Activated naive CD8-positive, alpha-beta T cell treated with anti-CD3 and anti-CD28 coated beads, Interleukin-2, amount 50 U/mL, for 24 hours (primary cell): ENCODE measurements at places on chromosomes 4 and X.
A peak's percentile ranks its signal among the peaks of the same experiment; 100 is the strongest.

DNA sequence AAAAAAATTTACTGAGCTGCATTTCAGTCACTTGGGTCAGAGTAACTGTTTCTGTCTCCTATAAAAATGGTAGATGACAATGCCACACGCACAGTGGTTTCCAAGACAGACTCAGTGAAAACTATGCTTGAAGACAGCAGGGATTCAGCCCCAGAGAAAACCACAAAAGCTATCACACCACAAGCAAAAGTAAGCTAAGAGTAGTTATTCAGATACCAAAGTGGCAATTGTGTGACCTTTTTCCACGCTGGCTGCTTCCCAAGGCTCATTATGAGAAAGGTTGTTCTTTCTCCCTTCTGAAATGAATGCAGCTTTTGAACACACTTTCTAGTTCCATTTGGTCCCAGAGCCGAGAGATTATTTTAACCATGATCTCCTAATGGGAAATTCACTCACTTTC, 46.4 kb upstream of the GPM6B start:
- no peak for DNase-seq
- H3K27me3 ChIP-seq = peaks cover 5% of the 10 kb centered on the region
- no peak overlapping the region for H3K4me3 ChIP-seq
- no peaks in the 10 kb centered on the region for H3K36me3 ChIP-seq
- H3K27ac ChIP-seq = no peak overlapping the region
- no peaks in the 10 kb centered on the region for H3K4me1 ChIP-seq

DNA sequence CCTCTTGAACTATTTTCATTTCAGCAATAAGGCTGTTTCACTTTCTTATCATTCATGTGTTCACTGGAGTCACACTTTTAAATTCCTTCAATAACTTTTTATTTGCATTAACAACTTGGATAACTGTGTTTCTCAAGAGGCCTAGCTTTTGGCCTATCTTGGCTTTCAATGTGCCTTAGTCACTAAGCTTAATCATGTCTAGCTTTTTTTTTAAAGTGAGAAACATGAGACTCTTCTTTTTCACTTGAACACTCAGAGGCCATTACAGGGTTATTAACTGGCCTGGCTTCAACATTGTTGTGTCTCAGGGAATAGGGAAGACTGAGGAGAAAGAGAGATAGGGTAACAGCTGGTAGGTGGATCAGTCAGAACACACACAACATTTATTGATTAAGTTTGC, 64.0 kb upstream of the VCX2 start:
- no peak for DNase-seq
- no peak overlapping the region for H3K27ac ChIP-seq
- no peaks in the 10 kb centered on the region for H3K36me3 ChIP-seq

DNA sequence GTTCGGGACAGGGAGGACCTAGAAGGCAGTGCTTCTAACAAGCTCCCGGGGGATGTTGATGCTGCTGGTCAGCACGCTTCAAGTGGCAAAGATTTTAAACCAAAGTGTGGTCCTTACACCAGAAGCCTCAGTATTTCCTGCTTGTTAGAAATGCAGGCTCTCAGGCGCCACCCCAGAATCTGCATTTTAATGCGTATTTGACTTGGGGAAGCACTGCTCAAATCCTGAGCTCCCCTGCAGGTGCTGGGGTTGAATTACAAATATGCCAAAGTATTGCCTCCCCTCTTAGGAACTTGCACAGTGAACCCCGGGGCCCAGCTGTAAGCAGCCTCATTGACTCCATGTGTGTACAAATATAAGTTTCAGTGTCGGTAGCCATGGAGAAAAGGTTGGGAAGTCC, 70.8 kb upstream of the RAI2 start:
- no peaks in the 10 kb centered on the region for H3K27me3 ChIP-seq
- H3K4me3 ChIP-seq = no peak overlapping the region
- no peaks in the 10 kb centered on the region for H3K4me1 ChIP-seq
- H3K36me3 ChIP-seq = no peaks in the 10 kb centered on the region

DNA sequence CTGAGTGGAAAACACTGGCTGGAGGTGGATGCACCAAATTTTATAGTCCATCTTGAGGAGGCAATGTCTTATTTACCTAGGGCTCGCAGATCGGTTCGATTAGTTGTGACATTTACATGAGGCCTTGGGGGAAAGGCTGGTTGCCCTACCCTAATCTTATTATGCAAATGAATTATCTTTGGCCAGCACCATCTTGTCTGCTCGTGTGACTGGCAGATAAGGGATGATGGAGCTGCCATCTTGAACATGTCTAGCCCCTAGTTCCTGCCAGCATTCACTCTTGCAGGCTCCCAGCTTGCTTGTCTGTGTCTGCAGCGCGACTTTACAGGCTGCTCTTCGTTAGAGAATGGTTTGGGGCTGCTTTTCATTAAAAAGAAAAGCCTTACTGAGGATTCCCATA, 61.9 kb downstream of the SEC24B start:
- H3K27me3 ChIP-seq = no peaks in the 10 kb centered on the region
- peak overlapping the region; percentile 1 for H3K27ac ChIP-seq
- no peak overlapping the region for H3K4me3 ChIP-seq
- H3K36me3 ChIP-seq = peaks cover 57% of the 10 kb centered on the region
- DNase-seq = no peak

DNA sequence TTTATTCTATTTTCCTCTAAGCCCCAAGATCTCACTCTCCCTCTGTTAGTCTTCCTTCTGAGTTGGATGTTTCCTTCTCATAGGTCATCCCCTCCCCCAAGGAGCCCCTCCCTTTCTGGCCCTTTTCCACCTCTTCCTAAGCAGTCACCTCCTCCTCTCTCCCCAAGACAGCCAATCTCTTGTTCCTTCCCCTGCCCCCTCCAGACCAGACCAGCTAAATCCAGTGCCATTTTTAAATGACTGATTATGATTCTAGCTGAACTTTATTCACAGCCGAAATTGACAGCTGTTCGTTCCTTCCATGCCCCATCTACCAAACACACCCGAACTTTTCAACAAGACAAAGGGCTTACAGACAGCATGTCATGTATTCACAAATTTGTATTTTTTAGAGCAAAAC, 1.9 kb downstream of the SPIN2A start:
- no peak overlapping the region for H3K27ac ChIP-seq
- no peaks in the 10 kb centered on the region for H3K27me3 ChIP-seq
- no peaks in the 10 kb centered on the region for H3K4me1 ChIP-seq
- DNase-seq = no peak

GRCh38 chr4:7068279-7068842, 497 bp upstream of the GRPEL1 start:
- H3K4me1 ChIP-seq = peaks cover 46% of the 10 kb centered on the region
- peak overlapping the region; percentile 94 for H3K4me3 ChIP-seq
- peaks cover 35% of the 10 kb centered on the region for H3K36me3 ChIP-seq
- peaks cover 2% of the 10 kb centered on the region for H3K27me3 ChIP-seq

DNA sequence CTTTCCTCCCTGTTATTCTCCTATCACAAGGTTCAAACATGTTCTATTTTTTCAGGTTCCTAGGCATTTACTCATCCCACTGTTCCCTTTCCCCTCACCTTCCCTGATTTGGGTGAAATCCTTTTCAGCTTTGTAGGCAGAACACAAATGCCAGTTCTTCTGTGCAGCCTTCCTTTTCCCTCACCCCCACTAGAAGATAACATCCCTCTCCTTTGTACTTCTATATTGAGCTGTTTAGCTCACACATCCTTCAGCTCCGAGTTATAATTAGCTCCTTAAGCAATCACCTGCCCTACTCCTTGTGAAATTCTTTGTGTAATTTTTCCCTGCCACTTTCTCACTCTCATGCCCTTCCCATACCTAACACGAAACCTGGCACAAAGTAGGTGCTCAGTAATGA, 240.9 kb downstream of the AR start:
- H3K27ac ChIP-seq = no peak overlapping the region
- H3K4me1 ChIP-seq = peaks cover 2% of the 10 kb centered on the region
- H3K36me3 ChIP-seq = no peaks in the 10 kb centered on the region
- H3K4me3 ChIP-seq = no peak overlapping the region
- no peaks in the 10 kb centered on the region for H3K27me3 ChIP-seq

- H3K4me1 ChIP-seq = peaks cover 22% of the 10 kb centered on the region
- H3K36me3 ChIP-seq = no peaks in the 10 kb centered on the region
- no peak overlapping the region for H3K27ac ChIP-seq
- no peak overlapping the region for H3K4me3 ChIP-seq
Observed at GRCh38 chr4:4919927-4920326, 60.5 kb downstream of the MSX1 start.

DNA sequence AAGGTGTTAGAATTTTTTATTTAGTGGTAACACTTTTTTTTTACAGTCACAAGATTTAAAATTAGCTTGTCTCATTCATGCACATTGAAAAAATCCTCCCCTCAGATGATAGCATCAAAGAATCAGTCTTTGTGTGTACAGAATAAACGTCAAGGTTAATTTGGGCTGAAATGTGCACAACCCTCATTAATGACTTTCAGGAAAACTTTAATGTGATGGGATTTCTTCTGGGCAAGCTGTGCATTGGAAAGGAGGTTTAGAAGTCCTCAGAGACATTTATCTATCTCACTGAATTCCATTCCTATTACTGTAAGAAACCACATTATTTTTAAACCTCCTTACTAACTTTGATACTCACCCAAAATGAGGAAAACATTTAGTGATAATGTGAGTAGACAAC, 88.2 kb upstream of the TECRL start:
- H3K4me3 ChIP-seq = no peak overlapping the region
- H3K4me1 ChIP-seq = no peaks in the 10 kb centered on the region
- no peak for DNase-seq
- H3K36me3 ChIP-seq = no peaks in the 10 kb centered on the region
- H3K27ac ChIP-seq = no peak overlapping the region

DNA sequence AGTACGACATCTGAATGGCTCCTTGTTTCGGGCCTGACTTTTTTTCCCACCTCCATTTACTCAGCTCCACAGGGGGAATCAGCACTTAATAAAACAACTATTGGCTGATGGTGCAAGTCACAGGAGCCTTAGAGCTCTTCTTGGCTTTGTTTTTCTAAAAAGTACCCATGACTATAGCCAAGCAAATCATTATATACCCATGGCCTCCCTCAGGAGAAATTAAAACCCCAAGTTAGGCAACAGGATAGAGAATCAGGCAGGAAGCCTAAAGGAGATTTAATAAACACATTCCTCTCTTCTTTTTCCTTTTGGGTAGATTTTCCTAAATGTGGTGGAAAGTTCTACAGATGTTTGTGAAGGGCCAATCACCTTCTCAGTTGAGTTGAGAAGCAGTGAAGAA, 91.9 kb upstream of the RBPJ start:
- no peaks in the 10 kb centered on the region for H3K27me3 ChIP-seq
- no peak overlapping the region for H3K27ac ChIP-seq
- no peaks in the 10 kb centered on the region for H3K36me3 ChIP-seq
- DNase-seq = no peak
- no peak overlapping the region for H3K4me3 ChIP-seq

DNA sequence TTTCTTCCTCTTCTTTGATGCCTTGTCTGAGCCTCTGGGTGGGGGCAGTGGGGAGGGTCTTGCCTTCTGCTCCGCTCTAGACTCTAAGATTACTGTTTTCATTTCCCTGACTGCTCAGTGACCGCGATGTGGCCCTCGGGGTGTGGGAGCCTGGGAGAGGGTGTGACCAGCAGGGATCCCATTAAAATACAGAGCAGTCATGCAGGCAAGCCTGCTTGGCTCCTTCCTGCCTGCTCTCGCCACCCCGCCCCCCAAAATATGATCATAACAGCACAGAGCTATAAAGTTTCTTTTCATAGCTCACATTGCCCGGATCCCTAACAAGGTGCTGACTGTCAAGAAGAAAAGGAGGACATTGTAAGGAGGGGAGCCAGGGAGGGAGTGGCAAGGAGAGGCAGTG, 332.9 kb downstream of the RAB28 start:
- H3K36me3 ChIP-seq = no peaks in the 10 kb centered on the region
- no peaks in the 10 kb centered on the region for H3K27me3 ChIP-seq
- H3K4me3 ChIP-seq = no peak overlapping the region
- no peaks in the 10 kb centered on the region for H3K4me1 ChIP-seq
- DNase-seq = no peak

- H3K27ac ChIP-seq = no peak overlapping the region
- H3K27me3 ChIP-seq = no peaks in the 10 kb centered on the region
- DNase-seq = no peak
- H3K36me3 ChIP-seq = no peaks in the 10 kb centered on the region
- no peak overlapping the region for H3K4me3 ChIP-seq
Observed at GRCh38 chrX:10741003-10741402, 120.6 kb upstream of the MID1 start.

- peaks cover 15% of the 10 kb centered on the region for H3K36me3 ChIP-seq
- peak overlapping the region; percentile 87 for H3K4me3 ChIP-seq
- peak; percentile 97 for DNase-seq
- H3K27ac ChIP-seq = peak overlapping the region; percentile 97
- H3K27me3 ChIP-seq = peaks cover 4% of the 10 kb centered on the region
- peaks cover 28% of the 10 kb centered on the region for H3K4me1 ChIP-seq
Observed at GRCh38 chrX:318068-318738, 393 bp downstream of the GTPBP6 start.
